ENCODE measurements at places on chromosomes 5 and 9. TPM values are rescaled to one million over a fixed set of nuclear protein-coding genes. Genes with fewer than 3 reads are reported as not detected.

The GFPT2 gene
- 5.1 TPM for polyA plus RNA-seq

The NTNG2 gene
- 0.18 TPM for polyA plus RNA-seq

The OGN gene
- 40.2 TPM for polyA plus RNA-seq

The RAB3C gene
- polyA plus RNA-seq = 2.6 TPM

The DPYSL3 gene
- 33.8 TPM for polyA plus RNA-seq

The CDO1 gene
- 22.9 TPM for polyA plus RNA-seq

The PALM2AKAP2 gene
- 11.0 TPM for polyA plus RNA-seq

The CDH9 gene
- 21.8 TPM for polyA plus RNA-seq

The SPINK7 gene
- 0.35 TPM for polyA plus RNA-seq

The OMD gene
- polyA plus RNA-seq = 0.62 TPM

The IFNA21 gene
- not detected for polyA plus RNA-seq

The OTP gene
- not detected for polyA plus RNA-seq

The LIX1 gene
- 4.9 TPM for polyA plus RNA-seq

The TAF1L gene
- polyA plus RNA-seq = 0.10 TPM

The ASS1 gene
- 281 TPM for polyA plus RNA-seq

The HINT2 gene
- 49.7 TPM for polyA plus RNA-seq

The GPR151 gene
- not detected for polyA plus RNA-seq

The TRIM36 gene
- 3.0 TPM for polyA plus RNA-seq

The GGTA1 gene
- polyA plus RNA-seq = 5.2 TPM

The PIP5KL1 gene
- 1.4 TPM for polyA plus RNA-seq

The SPINK6 gene
- polyA plus RNA-seq = not detected

The CCDC152 gene
- 16.1 TPM for polyA plus RNA-seq

The FSTL4 gene
- polyA plus RNA-seq = 0.91 TPM

The GFI1B gene
- polyA plus RNA-seq = 0.52 TPM

The FBXW11 gene
- 58.1 TPM for polyA plus RNA-seq

The TXNDC8 gene
- not detected for polyA plus RNA-seq

The PLAC8L1 gene
- 2.4 TPM for polyA plus RNA-seq

The DBH gene
- polyA plus RNA-seq = 0.90 TPM

The FAF2 gene
- polyA plus RNA-seq = 56.6 TPM

The SHISAL2B gene
- polyA plus RNA-seq = 0.27 TPM

The BHMT2 gene
- polyA plus RNA-seq = 49.9 TPM

The SLC25A2 gene
- polyA plus RNA-seq = 0.23 TPM

The POU5F2 gene
- polyA plus RNA-seq = 0.08 TPM

The FGF10 gene
- 8.7 TPM for polyA plus RNA-seq
